ENCODE measurements at places on chromosomes 2 and 18.

- no peak for DNase-seq
These were observed 43.9 kb upstream of the RAB11FIP5 start for GRCh38 chr2:73156539-73157124.

- peak; percentile 83 for DNase-seq
These were observed 94.3 kb downstream of the HNRNPLL start for GRCh38 chr2:38508311-38509039.

GRCh38 chr18:22998344-22998743 lies 65.2 kb downstream of the RBBP8 start:
- DNase-seq, result no peak

DNA sequence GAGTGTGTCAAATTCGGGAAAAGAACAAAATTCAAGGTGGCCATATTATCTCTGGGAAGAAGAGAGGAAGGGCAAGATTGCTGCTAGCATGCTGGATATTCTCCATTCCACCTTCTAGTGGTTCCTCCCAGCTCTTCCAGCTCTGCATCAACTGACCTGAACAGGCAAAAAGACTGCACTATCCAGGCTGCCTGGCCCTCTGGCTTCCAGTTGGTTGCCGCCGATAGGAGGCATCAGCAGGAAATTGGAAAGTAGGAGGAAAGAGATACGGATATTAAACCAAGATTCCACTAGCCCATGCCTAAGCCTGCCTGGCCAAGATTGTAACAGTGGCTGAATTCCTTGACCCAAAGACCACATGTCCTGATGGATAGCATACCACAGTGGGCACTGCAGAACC lies 1.7 kb upstream of the RTTN start:
- no peak for DNase-seq

GRCh38 chr18:56927786-56928185 lies 219.1 kb upstream of the BOD1L2 start:
- DNase-seq, result no peak

DNA sequence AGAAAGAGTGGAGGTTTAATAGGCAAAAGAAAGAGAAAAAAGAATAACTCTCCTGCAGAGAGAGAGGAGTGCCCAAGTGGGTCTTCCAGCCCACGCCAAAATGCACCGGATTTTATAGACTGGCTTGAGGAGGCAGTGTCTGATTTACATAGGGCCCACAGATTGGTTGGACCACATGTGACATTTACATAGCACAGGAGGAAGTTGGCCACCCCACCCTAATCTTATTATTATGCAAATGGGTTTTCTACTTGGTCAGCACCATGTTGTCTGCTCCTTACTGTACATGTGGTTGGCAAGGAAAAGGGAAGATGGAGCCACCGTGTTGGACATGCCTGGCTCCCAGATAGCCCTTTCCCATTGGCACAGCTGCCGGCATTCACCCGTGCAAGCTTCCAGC lies 56.8 kb downstream of the SP110 start:
- no peak for DNase-seq

Measured in left forelimb (tissue), 1 donor.